ENCODE measurements at places on chromosomes 7 and 10.
A peak's percentile ranks its signal among the peaks of the same experiment; 100 is the strongest.

- DNase-seq: no peak
These were observed 37.5 kb downstream of the PRLHR start for GRCh38 chr10:118557946-118558345.

DNA sequence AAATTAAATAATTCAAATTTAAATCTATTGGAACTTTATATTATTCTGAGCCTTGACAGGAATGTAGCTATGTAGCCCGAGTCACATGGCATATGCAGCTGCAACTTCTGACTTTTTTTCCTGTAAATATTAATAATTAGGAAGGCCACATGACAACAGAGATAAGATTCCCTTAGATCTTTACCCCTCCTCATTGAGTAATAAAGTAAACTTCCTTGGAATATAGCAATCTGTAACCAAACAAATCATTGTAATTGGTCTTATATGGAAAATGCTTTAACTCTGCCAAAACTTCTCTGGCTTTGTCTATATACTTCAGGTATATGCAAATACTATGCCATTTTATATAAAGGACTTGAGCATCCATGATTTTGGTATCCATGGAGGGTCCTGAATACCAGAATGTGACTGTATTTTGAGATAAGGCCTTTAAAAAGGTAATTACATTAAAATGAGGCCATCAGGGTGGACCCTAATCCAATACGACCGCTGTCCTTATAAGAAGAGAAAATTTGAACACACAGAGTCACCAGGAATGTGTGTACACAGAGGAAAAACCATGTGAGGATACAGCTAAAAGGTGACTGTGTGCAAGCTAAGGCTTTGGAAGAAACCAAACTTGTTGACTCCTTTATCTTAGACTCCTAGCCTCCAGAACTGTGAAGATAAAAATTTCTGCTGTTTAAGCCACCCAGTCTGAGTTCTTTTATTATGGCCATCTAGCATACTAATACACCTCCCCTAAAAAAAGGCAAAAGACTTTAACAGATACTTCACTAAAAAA lies 222.0 kb downstream of the CTNNA3 start:
- no peak for DNase-seq

DNA sequence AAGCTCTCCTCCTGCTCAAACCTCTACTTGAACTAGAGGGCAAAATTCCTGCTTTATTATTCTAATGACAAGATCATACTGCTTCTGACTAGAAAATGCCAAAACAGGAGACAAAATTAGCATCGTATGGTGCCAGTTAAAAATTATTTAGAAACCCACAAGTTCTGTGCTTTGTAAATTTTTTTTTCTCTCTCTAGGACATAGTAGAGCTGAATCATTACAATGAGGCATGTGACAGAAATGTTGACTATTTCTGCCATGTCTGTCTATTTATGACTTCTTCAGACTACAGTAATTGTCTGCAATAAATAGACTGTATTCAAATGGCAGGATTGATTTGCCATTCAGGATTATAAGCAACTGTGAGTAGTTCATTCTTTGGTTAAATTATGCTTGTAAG lies 335.8 kb downstream of the PRPF18 start:
- no peak for DNase-seq

DNA sequence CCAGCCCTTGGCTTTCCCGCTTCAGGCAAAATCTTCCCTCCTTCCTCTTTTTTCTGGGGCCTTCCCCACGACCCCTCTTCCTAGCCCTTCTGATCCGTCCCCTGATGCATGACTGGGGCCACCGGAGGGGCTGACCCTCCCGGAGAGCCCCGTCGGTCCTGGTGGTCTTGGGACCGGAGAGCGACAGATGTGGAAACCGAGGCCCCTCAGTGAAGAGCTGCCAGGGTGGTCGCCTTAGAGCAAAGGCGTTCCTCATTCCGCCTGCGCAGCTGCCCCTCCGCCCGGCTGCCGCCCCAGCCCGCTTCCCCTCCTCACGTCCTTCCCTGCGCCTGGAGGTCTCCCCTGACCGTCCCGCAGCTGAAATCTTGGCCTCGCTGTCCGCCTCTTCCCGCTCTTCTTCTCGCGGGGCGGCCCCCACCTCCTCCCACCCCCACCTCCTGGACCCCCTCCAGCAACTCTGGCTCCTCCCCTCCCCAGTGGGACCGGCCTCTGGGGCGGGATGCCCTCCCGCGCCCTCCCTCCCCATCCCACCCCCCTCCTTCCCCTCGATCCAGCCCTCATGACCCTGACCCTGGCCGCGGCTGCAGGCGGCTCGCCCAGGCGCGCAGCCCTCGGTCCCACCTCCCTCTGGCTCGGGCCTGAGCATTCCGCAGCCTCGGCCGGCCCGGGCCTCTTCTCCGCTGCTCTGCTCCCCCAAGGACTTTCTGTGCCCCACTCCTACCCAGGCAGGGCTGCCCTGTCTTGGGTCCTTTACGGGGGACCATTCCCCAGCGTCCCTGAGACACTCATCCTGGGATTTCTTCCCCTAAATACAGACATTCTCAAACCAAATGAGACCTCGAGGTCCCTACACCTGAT lies at the start of gene RARRES2:
Gene RARRES2, minus strand, starts transcription at position 367 of the 858 bp plus-strand sequence. CDS start 1,020 bp downstream, outside the sequence.
- peak; percentile 79 for DNase-seq

- DNase-seq: no peak
These were observed 56.4 kb upstream of the C1GALT1 start for GRCh38 chr7:7125963-7126362.

DNA sequence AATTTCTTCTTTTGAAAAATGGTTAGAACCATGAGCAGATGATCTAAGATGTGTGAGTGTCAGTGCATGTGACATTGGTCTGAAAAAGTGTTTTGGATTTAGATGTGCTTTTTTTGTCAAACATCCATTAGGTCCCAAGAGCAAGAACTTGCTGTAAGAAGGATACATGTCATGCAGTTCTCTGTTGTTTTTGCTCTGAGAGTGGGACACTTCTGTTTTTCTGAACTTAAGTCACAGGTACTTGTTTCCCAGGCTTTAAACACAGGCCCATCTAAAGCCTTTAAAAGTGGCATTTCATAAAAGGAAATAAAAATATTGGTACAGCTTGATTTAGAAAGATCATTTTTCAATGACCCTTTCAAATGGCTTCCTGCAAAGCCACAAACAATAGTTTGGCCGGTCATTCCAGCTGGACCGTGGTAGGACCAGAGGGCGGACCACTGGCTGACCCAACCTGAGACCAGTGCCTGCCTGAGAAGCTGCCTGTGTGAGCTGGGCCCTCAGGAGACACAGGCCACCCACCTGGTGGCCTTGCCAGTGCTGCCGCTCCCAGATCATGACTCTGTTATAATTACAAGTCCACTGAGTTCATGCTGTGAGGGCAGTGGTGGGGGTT lies 92.7 kb downstream of the EEPD1 start:
- no peak for DNase-seq

GRCh38 chr7:144818511-144818910 lies 17.3 kb downstream of the TPK1 start:
- DNase-seq: no peak

- DNase-seq: peak; percentile 63
These were observed 657.2 kb upstream of the GALNT17 start for GRCh38 chr7:70474639-70475234.

DNA sequence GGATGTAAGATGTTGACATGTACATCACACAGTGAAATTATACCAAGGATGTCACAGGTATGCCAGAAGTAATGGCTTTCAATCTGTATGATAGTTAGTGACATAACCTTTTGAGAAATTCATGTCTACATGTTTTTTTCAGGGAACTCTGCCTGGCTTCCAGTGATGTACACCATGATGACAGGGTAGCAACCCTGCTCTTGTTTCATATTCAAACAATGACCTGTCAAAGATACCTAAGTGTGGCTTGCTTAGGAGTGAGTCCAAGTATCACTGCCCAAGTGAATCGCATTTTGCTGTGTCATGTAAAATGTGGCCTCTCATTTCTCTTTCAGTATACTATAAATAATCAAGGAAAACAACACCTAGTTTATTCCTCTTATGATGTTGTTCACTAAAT lies 205.8 kb upstream of the DKK1 start:
- no peak for DNase-seq

DNA sequence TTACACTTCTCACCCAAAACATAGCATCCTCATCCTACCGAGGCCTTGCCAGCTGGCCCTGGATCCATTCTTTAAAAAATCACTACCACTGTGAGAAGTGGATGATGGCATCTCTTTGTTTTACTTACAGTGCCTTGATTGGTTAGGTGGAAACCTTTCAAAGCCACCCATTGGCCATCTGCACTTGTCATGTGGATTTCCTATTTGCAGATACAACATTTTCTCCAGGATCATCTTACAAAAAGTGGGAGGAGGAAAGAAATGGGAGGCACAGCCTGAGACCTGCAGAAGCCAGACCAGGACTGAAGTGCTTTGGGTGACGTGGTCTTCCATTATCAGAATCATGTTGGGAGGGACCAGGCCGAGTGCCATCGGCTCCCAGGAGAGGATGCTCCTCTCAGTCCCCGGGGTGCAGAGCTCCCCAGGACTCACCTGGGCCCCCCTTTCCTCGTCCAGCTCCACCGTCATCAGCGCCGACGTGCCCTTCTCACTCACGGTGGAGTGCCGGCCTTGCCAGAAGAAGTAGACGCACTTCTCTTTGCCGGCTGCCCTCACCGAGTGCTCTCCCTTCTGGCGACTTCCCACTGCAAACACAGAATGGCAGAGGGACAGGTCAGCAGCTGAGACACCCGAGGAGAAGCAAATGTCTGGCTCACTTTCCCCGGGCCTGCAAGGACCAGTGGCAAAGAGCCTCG lies 161.2 kb downstream of the SVIL start:
- peak; percentile 44 for DNase-seq

DNA sequence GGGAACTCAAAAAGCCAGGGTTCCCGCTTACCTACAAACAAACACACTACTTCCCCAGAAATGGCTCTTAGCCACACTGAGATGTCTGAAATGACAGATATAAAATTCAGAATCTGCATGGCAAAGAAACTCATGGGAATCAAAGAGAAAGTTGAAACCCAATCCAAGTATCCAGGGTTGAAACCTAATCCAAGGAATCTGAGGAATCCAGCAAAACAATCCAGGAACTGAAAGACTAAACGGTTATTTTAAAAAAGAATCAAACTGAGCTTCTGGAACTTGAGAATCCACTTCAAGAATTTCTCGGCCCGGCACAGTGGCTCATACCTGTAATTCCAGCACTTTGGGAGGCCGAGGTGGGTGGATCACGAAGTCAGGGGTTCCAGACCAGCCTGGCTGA lies 568.8 kb downstream of the POM121L12 start:
- no peak for DNase-seq

DNA sequence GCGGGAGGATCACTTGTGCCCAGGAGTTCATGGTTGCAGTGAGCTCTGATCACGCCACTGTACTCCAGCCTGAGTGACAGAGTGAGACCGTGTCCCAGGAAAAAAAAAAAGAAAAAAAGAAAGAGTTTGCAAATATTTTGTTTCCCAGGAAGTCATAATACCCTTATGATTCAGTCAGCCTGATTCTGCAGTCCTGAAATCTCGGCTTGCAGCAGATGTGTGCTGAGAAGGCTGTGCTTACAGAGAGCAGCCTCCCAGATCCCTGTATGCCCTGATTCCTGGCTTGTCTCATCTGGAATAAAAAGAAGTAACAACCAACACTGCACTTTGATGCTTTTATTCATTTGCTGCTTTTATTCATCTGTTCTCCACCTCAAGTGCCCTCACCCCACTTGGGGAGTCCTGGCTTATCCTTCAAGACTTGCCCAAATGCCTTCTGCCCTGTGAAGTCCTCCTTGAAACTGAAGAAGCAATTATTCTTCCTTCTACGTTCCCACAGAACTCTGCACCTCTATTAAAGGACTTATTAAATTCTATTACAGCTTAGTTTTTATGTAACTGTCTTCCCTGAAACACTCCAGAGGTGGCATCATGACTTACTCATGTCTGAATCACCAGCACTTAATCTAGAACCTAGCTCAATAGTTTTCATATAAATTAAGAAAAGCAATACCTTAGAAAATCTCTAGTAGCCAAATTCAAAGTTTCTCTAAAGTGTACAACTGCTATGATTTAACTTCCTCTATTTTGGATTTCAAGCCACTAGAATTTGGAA lies 27.7 kb upstream of the BPGM start:
- no peak for DNase-seq

GRCh38 chr7:37052705-37053104 lies 328.4 kb upstream of the AOAH start:
- DNase-seq: no peak

- no peak for DNase-seq
These were observed 1041.8 kb downstream of the GATA3 start for GRCh38 chr10:9096288-9096687.

DNA sequence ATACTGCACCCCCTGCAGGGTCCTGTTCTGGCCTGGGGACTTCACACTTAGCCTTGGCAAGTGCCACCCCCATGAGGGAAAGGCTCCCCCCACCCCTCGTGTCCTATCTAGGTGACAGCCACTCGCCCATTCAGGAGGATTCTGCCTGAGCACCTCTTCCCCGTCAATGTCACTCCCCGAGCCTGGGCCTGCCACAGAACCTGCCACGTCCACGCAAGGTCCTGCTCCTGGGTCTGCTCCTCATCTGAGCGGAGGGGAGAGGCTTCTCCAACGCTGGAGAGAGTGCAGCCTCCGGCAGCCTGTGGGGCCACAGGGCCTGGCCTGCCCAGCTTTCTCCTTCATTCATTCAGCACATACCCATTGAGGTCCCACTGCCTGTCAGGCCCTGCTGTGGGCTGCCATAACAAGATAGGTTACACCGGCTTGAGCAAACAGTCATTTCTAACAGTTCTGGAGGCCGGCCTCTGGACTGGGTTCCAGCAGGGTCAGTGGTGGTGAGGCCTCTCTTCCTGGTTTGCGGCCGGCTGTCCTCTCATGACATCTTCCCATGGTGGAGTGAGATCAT lies 92.0 kb upstream of the RET start:
- no peak for DNase-seq

GRCh38 chr10:92142949-92143348 lies 147.9 kb downstream of the CPEB3 start:
- DNase-seq: no peak

DNA sequence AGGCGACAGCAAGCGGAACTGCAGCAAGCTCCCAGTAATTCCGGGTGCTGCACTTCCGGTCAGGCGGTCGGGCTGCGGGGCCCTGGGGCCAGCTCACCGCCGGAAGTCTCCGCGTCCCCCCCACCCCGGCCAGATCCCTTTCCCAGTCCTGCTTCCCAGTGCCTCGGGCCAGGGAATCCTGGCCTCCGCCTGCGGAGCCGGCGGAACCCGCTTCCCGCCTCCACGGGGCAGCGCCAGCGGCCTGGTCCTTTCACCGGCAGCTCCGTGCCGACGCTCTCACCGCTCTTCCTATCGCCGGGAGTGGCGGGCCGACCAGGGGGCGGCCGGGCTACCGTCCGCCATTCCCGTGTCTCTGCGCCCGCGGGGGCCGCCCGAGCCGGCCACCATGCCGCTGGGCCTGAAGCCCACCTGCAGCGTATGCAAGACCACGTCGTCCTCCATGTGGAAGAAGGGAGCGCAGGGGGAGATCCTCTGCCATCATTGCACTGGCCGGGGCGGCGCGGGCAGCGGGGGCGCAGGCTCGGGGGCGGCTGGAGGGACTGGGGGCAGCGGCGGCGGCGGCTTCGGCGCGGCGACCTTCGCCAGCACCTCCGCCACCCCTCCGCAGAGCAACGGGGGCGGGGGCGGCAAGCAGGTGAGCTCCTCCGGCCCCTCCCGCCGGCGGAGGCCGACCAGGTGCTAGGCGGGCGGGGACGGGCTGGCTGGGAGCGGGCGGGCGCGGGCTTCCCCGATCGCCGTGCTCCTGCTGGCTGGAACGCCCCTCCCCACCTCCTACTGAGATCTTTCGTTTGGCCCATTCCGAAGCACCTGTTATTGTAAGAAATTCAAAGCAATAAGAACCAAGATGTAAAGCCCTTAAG lies at the start of gene GATAD1:
Gene GATAD1, plus strand, starts transcription at position 138 of the 860 bp plus-strand sequence. Its CDS starts 248 bp downstream, at position 386.
- DNase-seq: peak; percentile 93

GRCh38 chr10:63579371-63580014 lies 58.3 kb downstream of the REEP3 start:
- DNase-seq: no peak

GRCh38 chr7:136016649-136017395 lies 39.7 kb upstream of the MTPN start:
- no peak for DNase-seq

GRCh38 chr10:14749070-14749809 lies 25.5 kb downstream of the FAM107B start:
- peak; percentile 43 for DNase-seq

All from left ventricle myocardium superior (tissue), 1 donor.